ENCODE measurements at places on chromosomes 12 and 14.

GRCh38 chr12:18192119-18192518 is 69.2 kb upstream of the PIK3C2G start:
- no peak for DNase-seq

DNA sequence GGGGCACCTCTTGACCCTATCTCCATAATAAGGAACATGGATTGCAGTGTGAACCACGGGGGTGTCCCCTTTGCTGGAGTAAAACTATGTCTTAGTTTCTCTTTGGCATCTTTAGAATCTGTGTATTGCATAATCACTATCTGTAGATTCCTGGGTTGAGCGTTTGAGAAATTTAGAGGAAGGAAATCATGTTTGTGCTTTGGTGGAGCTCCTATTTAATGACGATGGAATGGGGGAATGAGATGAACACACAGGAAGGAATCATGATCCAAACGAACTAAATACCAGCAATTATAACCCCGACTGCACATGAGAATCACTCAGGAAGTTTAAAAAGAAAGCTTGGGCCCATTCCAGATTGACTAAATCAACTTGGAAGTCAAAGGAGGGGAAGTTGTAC is 1.3 kb upstream of the MYG1 start:
- peak; percentile 74 for DNase-seq

GRCh38 chr14:94771158-94771905 is 1.4 kb upstream of the GSC start:
- no peak for DNase-seq

DNA sequence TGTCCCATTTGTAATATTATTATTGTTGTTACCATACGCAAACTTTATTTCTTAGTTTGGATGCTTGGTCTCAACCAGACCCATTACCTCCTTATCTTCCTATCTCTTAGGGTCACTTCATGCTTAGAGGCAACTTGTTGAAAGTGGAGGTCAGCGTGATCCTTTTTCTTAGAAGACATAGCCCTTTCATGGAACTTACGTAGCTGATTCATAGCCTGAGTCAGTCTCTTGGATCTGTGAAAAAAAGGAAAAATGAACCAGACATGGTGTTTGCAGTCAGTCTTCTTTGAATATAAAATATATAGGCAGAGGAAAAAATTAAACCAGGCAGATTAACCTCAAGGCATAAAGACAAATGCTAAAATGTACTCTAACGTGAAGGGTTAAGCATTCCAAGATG is 613.7 kb downstream of the DIO2 start:
- no peak for DNase-seq

All from amniotic stem cell (primary cell).